ENCODE measurements at places on chromosomes 11 and 22. TPM values are rescaled to one million over a fixed set of nuclear protein-coding genes. Genes with fewer than 3 reads are reported as not detected.

Gene SNX15
- total RNA-seq, result 16.5 TPM

Gene OR6A2
- total RNA-seq, result 0.07 TPM

Gene RTN4RL2
- not detected for total RNA-seq

Gene OR10A2
- not detected for total RNA-seq

Gene TOM1
- 24.0 TPM for total RNA-seq

Gene VWCE
- total RNA-seq, result 0.65 TPM

All from epithelial cell of proximal tubule (primary cell).